ENCODE measurements at places on chromosomes 4 and X.

GRCh38 chr4:109846395-109847098 lies 1.4 kb upstream of the LRIT3 start:
- no peak for DNase-seq

GRCh38 chr4:17112292-17112659 lies 213.8 kb upstream of the LDB2 start:
- no peak for DNase-seq

- DNase-seq: no peak
Measured at GRCh38 chr4:28360681-28361080, 1500.0 kb downstream of the STIM2 start.

- no peak for DNase-seq
Measured at GRCh38 chr4:35250331-35250730, 994.0 kb downstream of the ARAP2 start.

DNA sequence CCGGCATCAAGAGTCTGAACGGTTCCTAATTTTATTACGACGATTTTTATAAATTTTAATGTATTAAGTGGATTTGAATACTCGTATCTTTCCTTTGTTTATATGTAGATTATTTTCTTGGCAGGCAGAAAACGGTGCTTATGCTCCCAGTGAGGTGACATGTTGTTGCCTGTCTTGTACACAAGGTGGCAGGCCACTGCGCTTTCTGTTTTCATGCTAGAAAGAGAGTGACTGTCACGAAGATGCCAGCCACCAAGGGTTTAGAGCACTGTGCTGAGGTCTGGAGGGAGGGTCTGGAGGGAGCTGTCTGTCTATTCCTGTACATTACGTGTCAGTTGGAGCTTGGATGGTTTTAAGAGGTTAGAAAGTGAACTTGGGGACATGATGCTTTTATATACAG lies 87.7 kb downstream of the SHROOM2 start:
- DNase-seq: peak; percentile 42

GRCh38 chr4:80312124-80312523 lies 23.4 kb upstream of the CFAP299 start:
- no peak for DNase-seq

GRCh38 chr4:158111241-158111640 lies 61.6 kb downstream of the GASK1B start:
- no peak for DNase-seq

GRCh38 chr4:181821039-181822004 lies 421.9 kb upstream of the TENM3 start:
- DNase-seq: no peak

- DNase-seq: no peak
Measured at GRCh38 chr4:110735686-110736085, 112.8 kb upstream of the PITX2 start.

DNA sequence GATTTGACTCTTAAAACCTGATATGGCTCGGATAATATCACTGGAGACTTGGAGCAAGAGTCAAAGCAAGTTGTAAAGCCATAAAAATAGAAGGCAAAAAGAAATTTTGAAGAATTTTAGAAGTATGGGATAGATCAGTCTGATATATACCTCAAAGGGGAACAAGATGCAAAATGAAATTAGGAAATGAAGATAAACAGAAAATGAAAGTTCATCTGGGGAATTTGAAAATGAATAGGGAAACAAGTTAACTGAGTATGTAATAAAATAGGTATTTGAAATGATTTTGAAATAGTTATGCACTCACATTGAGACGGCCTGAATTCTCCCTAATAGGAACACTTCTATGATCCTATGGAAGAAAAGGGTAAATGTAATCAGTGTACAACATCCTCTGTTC lies 5.7 kb downstream of the CYP2U1 start:
- DNase-seq: no peak

DNA sequence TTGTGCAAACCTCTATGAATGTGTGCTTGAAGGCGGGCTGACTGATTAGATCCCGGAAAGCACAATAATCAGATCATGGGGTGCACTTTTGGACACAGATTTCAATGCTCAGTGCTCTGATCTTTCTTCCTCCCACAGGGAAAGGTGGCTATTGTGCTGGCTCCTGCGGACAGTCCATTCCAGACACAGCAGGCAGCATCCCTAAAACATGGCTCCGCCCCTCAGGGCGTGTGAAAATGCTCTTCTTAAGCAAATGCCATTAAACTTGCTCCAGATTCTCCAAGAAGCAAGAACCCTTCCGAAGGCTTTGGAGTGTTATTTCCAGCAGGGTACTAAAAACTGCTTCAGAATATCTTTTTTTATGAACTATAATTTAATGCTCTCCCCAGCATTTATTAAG lies 100.0 kb downstream of the SLC2A9 start:
- DNase-seq: no peak

Measured in 8988T (cell line).